ENCODE measurements at places on chromosomes 2 and 18.

DNA sequence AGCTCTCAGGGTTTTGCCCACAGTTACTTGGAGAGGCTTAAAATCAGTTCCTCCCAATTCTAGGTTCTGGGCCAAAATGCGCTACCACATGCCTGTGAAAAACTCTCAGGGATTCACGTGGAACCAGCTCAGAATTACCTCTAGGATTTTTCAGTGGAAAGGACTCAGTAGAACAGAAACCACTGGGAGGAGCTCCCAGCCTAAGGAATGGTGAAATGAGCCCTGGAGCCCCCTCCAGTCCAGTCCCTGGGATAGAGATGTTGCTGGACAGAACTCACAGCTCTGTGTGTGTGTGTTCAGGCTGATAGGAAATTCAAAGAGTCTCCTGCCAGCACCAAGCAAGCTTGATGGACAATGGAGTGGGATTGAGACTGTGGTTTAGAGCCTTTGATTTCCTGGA lies 21.1 kb upstream of the SLC9A4 start:
- DNase-seq = no peak

GRCh38 chr2:240305369-240305962 lies 130.0 kb upstream of the GPC1 start:
- DNase-seq = no peak

GRCh38 chr2:17441790-17442189 lies 76.5 kb downstream of the RAD51AP2 start:
- no peak for DNase-seq

DNA sequence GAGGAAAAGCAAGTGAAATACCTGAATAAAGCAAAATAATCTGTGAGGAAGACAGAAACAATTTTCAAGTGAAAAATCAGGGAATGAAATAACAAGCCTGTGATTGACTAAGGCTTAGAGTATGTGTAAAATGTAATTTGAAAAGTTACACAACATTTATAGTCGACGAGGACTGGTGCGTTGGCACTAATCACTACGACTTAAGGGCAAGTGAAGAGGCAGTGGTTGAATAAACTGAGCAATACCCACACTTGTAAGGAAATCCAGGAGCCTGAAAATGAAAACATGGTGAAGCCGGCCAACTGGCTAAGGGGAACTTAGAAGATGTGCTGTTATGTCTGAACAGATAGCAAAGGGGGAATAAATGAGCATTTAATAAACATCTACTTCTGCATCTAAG lies 13.4 kb downstream of the DOK1 start:
- DNase-seq = no peak

DNA sequence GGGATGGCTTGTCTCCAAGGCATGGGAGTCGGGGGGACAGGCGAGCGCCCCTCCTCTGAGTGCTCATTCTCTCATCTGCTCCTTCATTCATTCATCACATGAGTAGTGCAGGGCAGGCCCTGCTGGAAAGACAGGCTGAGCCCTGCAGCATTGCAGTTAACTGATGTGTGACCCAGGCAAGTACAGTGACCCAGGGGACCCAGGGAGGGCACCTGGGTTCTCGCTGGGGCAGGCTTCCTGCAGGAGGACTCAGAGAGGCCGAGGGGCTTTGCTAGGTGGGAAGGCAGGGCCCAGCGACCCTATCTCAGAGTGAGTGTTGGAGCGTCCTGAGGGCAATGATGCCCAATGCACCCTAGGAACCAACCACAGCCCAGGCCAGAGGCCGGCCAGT lies 30.6 kb downstream of the HJURP start:
- no peak for DNase-seq

Measured in SHP77 treated with DMSO at 0.1 percent for 48 hours (cell line).